Activated CD4-positive, CD25-positive, alpha-beta regulatory T cell (primary cell): ENCODE measurements at places on chromosomes 7 and 10.

DNA sequence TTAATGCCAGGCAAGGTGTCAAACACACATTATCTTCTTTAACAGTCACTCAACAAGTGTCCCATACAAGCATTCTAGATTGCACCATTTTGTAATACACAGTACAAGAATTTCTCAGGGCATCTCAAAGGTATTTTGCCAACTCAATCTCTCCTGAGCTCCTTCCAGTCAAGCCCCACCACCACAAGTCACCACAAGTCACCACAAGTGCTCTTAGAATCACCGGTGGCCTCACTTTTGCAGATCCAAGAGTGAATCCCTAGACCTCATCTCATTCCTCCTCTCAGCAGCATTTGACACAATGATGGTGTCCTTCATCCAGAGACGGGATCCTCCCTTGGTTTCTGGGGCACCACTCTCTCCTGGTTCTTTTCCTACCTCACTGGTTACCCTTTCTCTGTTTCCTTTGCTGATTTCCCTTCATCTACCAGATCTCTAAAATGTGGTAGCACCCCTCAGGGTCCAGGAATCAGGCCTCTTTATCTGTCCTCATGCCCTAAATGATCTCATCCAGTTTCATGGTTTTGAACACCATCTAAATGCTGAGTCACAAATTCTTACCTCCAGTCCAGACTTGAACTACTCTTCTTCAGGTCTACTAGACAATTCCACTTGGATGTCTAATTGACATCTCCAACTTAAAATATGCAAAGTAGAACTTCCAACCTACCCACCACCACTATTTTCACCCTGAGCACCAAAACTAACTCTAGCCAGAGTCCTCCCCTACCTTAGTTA, 26.9 kb downstream of the VPS41 start:
- DNase-seq, result no peak

GRCh38 chr7:134669845-134670373, 23.3 kb downstream of the BPGM start:
- DNase-seq, result peak; percentile 24

GRCh38 chr7:60017-60675, 132.2 kb upstream of the FAM20C start:
- no peak for DNase-seq

DNA sequence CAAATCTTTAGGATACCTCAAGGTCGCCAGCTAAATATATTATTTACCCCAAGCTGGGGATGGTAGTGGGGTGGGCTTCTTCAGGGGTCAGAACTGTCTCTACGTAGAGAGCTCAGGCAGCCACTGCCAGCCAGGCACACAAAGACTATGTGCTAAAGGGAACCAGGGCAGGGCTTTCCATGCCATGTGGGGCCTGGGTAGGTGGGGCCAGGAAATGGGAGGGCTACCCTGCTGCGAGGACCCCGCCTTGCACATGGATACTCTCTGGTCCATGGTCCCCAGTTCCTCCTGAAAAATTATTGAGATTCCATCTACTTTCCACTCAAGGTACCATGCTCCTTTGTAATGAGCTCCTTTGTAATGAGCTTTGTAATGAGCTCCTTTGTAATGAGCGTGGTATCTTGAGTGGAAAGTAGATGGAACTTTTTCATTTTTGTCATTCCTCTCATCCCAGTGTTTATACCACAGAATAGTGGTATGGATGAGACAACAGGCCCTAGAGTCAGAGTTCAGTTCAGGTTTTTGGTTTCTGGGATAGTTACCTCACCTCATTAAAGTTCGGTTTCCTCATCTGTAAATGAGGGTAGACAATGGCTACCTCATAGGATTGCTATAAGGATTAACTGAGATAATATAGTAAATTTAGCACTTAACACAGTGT, 5.8 kb downstream of the SYNPO2L start:
- DNase-seq, result no peak

DNA sequence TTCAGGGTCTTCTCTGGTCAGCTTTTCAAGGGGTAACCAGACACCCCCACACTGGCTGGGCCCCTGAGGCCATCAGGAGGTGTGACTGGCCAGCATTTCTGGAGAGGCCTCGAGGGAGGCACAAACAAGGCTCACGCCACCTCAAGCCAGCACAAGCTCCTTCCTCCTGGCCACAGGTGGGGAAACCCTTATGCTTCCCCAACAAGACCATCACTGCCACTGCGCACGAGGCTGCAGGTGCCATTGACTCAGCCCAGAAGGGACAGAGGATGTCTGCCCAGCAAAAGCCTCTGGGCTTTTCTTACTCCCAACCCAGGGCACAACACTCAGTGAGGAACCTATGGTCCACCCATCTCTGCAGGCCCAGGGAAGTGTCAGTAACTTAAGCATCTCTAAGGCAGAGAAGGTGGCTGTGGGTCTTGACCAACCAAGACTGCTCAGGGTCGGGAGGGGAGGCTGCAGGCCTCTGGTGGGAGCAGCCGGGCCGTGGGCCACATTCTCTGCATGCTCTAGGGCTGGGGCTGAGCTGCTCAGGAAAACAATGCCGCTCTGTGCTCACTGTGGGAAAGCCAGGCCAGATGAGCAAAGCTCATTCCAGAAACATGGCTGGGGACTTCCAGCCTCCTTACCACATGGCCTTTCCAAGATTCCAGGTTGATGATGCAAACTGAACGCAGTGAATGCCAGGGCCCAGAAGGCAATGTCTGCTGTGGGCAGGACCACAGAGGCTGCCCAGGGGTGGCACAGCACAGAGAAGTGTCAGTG, 24.2 kb upstream of the RASSF4 start:
- DNase-seq, result no peak

GRCh38 chr10:7100032-7100702, 310.7 kb downstream of the SFMBT2 start:
- DNase-seq, result no peak

- DNase-seq, result no peak
Measured at GRCh38 chr10:106655165-106655564, 509.3 kb downstream of the SORCS1 start.

GRCh38 chr10:117689566-117689965, 147.0 kb downstream of the EMX2 start:
- DNase-seq, result no peak

- DNase-seq, result no peak
Measured at GRCh38 chr7:96235281-96235680, 86.6 kb downstream of the SLC25A13 start.

DNA sequence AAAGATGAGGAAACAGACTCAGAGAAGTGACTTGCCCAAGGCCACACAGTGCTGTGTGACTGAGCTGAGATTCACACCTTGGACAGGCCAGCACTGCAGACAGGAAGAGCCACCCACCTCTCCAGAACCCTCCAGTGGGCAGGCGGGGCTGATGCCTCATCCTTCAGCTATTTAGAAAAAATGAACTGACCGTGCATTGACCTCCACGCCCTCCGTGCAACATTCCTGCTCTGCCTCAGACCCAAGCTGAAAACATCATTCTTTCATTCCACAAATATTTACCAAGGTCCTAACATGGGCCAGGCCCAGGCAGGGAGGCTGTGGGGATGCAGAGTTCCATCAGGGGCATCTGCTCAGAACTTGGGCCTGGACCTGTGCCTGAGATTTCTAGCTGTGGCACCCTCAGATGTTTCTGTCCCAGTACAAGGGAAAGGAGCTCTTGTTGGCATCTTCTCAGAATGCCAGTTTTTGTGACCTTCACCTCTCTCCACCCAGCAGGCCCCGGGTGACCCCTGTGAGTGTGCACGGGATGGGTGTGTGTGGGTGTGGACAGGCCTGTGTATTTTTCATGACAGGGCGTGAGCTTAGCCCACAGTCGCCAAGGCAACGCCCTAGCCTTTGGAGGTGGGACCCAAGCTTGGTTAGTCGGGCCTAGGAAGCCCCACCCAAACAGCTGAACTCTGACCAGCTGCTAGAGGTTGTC, 6.5 kb downstream of the VSIR start:
- no peak for DNase-seq

GRCh38 chr10:97701438-97702069, 12.0 kb upstream of the MARVELD1 start:
- no peak for DNase-seq

GRCh38 chr10:79430936-79431335, 14.5 kb downstream of the ZCCHC24 start:
- DNase-seq, result no peak

GRCh38 chr10:89248990-89249389, 2.6 kb downstream of the LIPA start:
- DNase-seq, result no peak
